Forelimb muscle (tissue), 1 donor: ENCODE measurements at places on chromosomes 13 and 19. TPM values are rescaled to one million over a fixed set of nuclear protein-coding genes. Genes with fewer than 3 reads are reported as not detected.

GRCh38 chr19:55459551-55459949 is 1.9 kb downstream of the ISOC2 start:
- DNase-seq = no peak

DNA sequence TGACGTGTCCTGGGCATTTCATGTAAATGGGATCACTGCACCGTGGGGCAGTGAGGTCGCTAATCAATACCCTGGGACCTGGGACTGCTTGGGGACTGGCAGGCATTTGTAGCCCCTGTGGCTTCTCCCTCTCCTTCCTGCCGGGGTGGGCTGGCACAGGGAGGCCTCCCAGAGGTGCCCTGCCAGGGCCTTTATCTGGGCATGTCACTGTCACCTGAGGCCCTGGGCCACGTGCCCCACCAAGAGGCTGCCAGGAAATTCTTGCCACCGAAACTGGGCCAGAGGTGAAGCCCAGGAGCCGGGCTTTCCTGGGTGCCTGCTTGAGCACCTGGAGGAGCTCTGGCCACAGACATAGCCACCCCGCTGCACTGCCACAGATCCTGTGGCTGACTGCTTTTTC is 1.8 kb upstream of the NMRK2 start:
- DNase-seq = no peak

DNA sequence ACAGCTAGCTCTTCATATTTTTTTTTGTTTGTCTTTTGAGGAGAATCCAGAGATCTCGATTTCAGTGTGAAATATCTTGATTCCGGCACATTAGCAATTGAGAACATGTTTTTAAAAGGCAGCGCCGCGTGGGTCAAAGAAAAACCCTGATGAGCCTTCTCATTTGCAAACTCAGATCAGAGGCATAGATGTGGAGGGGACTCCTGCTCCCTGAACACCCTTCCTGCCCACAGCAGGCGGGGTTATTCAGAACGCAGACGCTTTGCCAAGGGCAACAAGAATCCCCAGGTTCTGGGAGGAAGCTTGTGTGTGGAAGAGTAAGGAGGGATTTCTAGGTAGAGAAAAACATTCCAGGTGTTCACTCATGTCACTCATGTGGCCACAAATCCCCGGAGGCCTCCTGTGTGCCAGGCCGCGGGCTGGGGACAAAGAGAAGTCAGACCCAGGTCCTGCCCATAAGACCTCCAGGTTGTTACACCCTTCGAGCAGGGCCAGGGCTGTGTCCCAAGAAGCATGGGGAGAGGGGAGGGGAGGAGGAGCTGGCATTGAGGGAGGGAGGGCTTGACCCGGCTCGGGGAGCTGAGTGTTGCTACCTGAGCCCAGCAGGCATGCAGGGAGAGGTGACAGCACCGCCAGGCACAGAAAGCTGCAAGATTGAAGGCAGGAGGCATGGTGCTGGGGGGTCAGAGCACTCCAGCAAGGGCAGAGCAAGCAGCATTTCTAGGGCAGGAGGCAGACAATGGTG is 15.9 kb upstream of the IGLON5 start:
- DNase-seq = no peak

DNA sequence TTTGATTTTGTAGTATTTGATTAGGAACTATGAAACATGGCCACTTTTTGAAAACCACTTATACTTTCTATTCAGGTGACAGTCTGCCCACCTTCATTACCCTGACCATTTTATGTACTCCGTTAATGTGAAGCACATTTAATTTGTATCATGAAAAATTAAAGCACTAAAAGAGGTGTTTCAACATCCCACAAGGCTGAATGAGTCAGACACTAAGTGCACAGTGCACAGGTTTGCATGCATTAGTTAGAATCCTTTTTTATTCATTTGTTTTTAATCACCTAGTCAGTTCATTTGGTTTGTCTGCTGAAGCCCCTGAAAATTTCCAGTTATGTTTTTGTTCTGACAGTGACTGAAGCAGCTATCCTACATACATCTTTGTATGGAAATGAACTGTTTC is 271.0 kb downstream of the SLITRK5 start:
- no peak for DNase-seq

DNA sequence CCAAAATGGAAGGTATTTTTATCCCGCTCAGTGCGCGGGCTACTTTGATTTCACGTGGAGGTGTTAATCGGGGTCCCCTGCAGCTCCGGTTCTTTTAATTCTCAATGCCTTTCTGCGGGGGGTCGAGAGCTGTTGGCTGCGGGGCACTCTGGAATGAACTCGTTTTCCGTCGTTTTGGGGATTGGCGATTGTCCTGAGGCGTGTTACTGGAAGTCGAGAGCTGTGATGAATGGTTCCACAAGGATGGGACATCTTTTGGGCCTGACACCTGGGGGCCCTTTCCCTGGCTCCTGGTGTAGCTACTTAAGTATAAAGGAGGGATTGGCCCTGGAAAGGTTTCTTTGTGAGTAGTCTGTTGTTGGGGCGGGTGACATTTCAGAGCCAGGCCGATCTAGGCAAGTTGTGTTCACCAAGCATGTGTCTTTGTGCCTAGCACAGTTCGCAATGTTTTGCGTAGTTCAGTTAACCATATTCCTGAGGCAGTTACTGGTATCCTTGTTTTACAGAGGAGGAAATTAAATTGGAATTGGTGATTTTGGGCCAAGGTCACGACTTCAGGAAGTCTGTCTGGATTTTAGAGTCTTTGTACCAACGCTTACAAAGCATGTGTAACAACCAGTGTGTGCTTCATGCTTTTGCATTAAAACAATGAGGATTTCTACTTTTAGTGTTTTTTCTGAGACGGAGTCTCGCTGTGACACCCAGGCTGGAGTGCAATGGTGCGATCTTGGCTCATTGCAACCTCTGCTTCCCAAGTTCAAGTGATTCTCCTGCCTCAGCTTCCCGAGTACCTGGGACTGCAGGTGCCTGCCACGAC is 846 bp downstream of the RPL13A start:
- no peak for DNase-seq

DNA sequence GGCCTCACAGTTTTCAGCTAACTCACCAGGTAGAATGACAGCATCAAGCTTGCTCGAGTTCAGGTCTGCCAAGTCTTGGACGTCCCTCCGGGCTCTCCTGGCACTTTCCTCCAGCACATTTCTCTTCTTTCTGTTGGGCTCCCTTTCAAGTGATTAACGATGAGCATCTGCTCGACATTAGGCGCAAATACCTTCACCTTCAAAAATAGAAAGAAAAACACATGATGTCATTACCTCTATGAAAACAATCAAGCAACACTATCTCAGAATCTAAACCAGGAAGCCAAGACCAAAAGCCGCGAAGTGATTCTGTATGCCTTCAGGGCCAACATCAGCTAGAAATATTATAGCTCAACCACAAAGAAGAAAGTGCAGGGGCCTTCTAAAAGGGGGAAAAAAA is 15.4 kb upstream of the CLN5 start:
- DNase-seq = no peak

GRCh38 chr13:114226088-114226487 is 8.6 kb upstream of the CDC16 start:
- DNase-seq = no peak

- no peak for DNase-seq
Measured at GRCh38 chr13:69921156-69921555, 186.5 kb upstream of the ATXN8OS start.

The RNF113B gene
- polyA plus RNA-seq = not detected

The GFY gene
- 0.09 TPM for polyA plus RNA-seq

- peak; percentile 84 for DNase-seq
Measured at GRCh38 chr13:45119991-45120864, at the start of gene GTF2F2. Gene GTF2F2 (plus strand): TSS chr13:45120510. CDS start chr13:45120656, 146 bp downstream.

The ZNF546 gene
- 4.6 TPM for polyA plus RNA-seq

DNA sequence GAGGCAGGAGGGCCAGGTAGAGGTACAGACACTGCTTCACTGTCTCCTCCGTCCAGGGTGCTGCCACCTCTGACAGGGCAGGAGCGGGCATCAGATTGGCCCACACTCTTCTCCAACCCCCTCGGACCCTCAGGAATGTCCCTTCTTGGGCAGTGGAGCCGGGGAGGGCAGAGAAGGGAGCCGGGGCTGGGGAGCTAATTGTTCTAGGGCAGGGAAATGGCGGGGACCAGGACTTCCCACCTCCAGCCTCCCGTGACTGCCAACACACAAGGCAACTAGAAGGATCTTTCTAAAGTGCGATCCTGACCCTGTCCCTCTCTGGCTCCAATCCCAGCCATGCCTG is 10.1 kb upstream of the RSPH6A start:
- no peak for DNase-seq

The MRPL57 gene
- 15.8 TPM for polyA plus RNA-seq

DNA sequence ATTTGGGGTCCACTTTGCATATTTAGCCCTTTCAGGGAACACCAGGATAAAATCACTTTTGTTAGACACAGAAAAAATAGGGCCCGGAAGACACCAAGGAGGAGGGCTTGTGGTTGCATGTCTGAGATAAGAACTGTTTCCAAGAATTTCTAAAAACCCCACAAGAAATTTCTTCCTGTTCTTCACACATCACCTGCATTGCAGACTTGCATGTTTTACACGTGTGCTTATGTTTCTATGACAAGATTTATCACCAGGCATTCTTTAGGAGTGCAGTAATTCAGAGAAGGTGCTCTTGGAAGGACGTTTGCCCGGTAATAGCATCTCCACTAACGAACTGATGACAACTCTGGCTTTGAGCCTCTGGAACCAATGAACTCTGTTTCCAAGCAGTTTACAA is 7.1 kb upstream of the ACTL9 start:
- DNase-seq = no peak

The ONECUT3 gene
- polyA plus RNA-seq = 0.04 TPM

- DNase-seq = no peak
Measured at GRCh38 chr13:90652036-90652435, 695.5 kb upstream of the MIR17HG start.

DNA sequence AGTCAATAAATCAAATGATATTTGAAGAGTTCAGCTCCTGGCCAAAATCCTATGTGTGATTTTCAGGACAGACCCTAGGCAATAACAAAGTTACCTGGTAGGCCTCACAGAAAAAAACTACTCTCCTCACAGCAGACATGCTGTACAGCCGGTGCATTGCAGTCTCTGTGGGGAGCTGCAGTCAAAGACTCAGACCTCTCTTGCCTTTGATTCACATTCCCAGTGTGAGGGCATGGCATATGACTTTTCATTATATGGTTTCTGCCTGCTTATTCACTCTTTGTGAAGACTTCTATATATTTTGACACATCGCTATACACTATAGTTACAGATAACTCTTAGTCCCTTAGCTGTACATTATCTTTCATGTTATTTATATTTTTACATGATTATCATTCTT is 2684.3 kb upstream of the PCDH20 start:
- no peak for DNase-seq

DNA sequence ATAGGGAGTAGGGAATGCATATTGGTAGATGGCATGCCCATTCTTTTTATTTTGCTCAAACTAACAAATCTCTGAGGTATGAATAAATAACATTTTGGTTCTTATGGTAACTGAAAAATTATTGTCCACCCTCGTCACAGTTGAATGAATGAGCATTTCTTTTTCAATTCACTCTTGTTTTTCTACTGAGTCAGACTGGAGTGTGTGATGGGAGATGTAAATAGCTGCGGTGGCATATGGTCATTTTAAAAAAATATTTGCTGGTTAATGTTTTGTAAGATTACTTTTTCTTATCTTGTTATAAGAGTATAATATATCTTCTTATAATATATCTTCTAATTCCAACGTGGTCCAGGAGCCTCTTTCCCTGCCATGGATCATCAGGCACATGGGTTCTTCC is 586.5 kb downstream of the SLITRK5 start:
- DNase-seq = no peak

The KRTDAP gene
- not detected for polyA plus RNA-seq

DNA sequence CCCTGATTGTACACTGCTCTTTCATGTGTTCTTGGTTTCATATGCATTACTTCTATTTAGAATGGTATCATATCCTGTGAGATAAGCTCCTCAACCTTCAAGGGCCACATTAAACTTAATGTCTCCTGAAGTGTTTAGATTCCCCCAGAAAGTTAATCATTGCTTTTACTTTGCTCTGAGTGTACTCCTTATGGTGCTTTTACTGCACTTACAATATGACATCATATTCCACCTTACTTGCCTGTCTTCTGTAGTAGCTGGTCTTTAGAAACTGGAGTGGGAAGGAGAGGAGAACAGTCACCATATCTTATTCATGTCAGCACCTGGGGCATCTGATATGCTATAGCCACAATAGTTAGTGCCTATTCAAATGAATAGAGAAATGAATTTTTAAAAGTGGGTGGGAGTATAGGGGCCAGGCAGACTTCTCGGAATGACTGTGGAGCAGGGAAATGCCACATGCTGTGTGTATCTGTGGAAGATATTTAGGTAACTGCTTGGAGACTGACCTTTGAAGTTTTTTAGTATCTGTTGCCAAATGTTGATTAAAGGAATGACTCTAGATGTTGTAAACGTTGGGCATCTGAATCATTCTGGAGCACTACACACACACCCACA is 40.2 kb downstream of the SLAIN1 start:
- no peak for DNase-seq

DNA sequence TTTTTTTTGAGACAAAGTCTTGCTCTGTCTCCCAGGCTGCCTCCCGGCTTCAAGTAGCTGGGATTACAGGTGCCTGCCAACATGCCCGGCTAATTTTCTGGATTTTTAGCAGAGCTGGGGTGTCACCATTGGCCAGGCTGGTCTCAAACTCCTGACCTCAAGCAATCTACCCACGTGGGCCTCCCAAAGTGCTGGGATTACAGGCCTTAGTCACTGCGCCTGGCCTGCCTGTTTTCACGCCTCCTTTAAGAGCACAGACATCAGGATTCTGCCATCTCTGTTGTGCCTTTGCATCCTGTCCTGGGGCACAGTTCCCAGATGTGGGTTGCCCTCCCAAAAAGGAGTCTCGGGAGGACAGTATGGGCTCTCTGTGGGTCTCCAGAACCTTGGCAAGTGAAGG is 2.5 kb upstream of the PRAM1 start:
- DNase-seq = no peak

The KCNK6 gene
- polyA plus RNA-seq = 2.4 TPM

GRCh38 chr19:49800771-49801170 is 12.3 kb downstream of the FUZ start:
- no peak for DNase-seq

DNA sequence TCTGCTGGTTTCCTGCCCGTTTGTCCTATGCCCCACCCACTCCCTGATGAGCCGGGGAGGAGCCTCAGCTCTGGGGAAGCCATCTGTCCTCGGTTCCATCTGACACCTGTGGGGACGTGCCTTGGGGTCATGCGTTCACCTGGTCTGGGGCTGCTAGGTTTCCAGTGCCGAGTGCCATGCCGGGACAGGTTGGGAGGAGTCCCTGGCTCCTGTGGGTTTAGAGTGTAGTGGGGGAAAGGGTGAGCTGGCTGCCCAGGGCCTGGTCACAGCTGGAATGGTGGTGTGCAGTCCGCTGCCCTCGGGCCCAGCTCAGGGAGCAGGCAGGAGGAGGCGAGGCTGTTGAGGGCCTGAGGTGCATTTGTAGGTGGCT is 2.5 kb downstream of the KDM4B start:
- no peak for DNase-seq

DNA sequence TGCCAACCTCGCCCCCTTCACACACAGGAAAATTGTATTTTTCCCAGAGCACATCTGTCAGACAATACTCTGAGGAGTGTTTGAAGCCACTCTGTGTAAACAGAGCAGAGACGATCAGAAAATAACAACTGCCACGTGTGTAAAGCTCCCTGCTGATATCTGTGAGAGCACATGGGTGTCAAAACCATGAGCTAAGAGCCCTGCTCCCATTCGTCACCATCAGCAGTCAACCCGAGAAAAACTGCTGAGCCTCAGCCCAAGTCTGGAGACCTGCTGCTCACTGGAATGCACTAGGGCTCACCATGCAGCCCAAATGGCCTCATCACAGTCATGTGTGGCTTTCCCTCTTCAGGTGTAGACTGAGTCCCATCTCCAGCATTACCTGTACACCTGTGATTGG is 304.1 kb downstream of the FGF14 start:
- DNase-seq = no peak
